ENCODE measurements at places on chromosomes 16 and 17. TPM values are rescaled to one million over a fixed set of nuclear protein-coding genes. Genes with fewer than 3 reads are reported as not detected.
A peak's percentile ranks its signal among the peaks of the same experiment; 100 is the strongest.

WDR81 gene
- 12.5 TPM for total RNA-seq

TAT gene
- total RNA-seq = 1.6 TPM

GRCh38 chr16:2591476-2592240 lies 53.8 kb downstream of the PDPK1 start:
- no peak for DNase-seq

DNA sequence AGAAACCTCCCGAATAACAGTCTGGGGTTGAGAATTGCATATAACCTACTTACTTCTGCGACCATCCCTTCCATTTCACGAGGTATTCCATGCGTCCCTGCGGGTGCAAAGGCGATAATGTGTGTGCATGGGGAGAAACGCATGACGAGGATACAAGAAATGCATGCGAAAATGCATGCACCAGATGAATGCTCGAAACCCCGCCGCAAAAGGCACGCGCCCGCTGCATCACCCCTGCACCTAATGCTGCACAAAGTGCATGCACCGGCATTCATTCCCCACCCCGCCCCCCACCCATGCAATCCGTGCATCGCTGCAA lies 474 bp downstream of the CBX8 start:
- no peak for DNase-seq

DNA sequence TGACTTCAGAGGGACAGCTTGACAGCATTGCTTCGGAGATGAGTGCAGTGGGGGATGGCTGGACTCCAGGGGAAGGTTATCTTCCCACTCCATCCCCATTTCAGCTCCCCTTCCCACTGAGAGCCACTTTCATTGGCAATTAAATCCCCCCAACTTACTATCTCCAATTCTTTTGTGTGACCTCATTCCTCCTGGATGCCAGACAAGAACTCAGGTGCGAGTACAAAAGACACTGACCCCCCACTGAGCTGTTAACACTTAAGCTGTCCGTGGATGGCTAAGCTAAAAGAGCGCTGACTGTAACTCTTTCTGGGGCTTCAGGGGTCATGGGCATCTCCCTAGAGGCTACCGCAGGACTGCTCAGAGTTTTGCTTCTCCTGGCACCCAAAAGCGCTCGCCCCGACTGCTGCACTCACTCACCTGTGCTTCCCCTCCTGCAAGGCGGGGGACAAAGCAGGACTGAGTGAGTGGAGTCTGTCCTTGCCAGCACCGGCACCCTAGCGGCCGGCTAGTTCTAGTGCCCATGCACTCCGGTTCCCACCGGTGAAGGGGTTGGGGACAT lies 44.8 kb upstream of the FBXO47 start:
- DNase-seq = peak; percentile 20
